Vagina (tissue), 2 donors: ENCODE measurements at places on chromosomes 3 and 15. TPM values are rescaled to one million over a fixed set of nuclear protein-coding genes. Genes with fewer than 3 reads are reported as not detected.

- DNase-seq, result no peak
Observed at GRCh38 chr15:94265982-94266381, 34.6 kb downstream of the MCTP2 start.

- DNase-seq, result no peak
Observed at GRCh38 chr3:35966629-35967464, 327.5 kb downstream of the ARPP21 start.

Gene TATDN2
- 34.4 TPM for total RNA-seq

DNA sequence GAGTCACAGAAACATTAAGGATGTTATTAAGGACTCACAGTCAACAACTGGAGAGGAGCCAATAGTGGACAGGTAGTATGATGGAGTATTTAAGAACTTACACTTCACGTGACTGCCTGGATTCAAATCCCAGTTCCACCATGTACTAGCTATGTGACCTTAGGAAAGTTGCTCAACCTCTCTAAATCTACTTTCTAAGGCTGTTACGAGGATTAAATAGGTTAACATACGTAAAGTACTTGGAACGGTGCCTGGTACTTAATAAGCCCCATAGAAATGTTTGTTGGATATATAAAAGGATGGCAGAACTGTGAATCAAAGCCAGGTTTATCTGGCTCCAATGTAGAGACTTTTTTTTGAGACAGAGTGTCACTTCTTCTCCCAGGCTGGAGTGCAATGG is 24.4 kb downstream of the THRB start:
- no peak for DNase-seq

- no peak for DNase-seq
Observed at GRCh38 chr3:297585-297984, 101.0 kb downstream of the CHL1 start.

GRCh38 chr15:76678766-76679165 is 226.4 kb downstream of the SCAPER start:
- no peak for DNase-seq

Gene GP9
- total RNA-seq, result not detected

Gene ARGFX
- not detected for total RNA-seq

Gene CCRL2
- not detected for total RNA-seq

Gene SLC15A2
- 0.49 TPM for total RNA-seq

GRCh38 chr15:41487381-41487780 is 6.3 kb upstream of the ITPKA start:
- no peak for DNase-seq

DNA sequence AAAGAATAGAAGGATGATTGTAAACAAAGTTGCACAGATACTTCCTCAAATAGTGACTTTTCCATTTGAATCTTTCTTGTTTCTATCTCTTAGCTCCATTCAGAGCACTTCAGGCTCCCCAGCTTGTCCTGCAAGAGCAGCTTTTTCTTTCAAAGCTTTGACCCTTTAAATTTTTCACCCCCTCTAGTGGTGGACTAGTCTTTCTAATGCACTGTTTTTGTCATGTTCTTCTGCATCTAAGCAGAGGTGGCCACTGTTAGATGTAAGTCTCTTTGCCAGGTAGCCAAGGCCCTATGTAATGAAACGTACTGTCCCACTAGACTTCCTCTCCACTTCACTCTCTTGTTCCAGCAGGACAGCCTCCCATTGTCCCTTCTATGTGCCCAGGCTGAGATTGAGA is 74.0 kb upstream of the MANF start:
- DNase-seq, result no peak

GRCh38 chr15:86540840-86541467 is 461.3 kb downstream of the AGBL1 start:
- no peak for DNase-seq

DNA sequence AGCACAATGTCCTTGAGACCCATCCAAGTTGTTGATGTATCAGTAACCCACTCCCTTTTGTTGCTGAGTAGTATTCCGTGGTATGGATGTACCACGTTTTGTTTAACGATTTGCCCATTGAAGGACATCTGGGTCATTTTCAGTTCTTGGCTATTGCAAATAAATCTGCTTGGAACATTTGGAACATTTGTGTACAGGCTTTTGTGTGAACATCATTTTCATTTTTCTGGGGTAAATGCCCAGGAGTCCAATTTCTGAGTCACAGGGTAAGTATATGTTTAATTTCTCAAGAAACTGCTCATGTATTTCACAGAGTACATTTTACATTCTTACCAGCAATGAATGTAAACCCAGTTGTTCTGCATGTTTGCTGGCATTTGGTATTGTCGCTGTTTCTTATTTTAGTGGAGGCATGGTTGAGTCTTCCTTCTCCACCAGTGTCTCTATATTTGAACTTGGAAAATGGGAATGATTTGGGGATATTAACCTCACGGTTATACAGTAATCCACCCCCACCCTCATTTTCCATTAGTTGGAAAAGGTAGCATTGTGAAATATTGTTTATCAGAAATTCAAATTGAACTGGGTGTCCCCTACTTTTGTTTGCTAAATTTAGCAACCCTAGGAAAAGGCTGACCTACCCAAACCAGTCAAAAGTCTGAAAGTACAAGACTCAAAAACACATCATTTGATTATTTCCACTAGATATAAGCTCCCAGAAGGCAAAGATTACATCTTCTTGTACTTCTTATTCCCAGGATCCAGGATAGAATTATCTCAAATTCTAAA is 30.8 kb downstream of the POMGNT2 start:
- no peak for DNase-seq
